ENCODE measurements at places on chromosomes 6 and 20.
A peak's percentile ranks its signal among the peaks of the same experiment; 100 is the strongest.

GRCh38 chr6:53868626-53869025 is 73.8 kb downstream of the LRRC1 start:
- DNase-seq: no peak

- DNase-seq: no peak
Observed at GRCh38 chr20:23926944-23927872, 47.7 kb upstream of the CST5 start.

GRCh38 chr6:55877283-55877682 is 1.9 kb upstream of the BMP5 start:
- DNase-seq: no peak

GRCh38 chr20:37523911-37524700 is 3.1 kb downstream of the NNAT start:
- no peak for DNase-seq

DNA sequence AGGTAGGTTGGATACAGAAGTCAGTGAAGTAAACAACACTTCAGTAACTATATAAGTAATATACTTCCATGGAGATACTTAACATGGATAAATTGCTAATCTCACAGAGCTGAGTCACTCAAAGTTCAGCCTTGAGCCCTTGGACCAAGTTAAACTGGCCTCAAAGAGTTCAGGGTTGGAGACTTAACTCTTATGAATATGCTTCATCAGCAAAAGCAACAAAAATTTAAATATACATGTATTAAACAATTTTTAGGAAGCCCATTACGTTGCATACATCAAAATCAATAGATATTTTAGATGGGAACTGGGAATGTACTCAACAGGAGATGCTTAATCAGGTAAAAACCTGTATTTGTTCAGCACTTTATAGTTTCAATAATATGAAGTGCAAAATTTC is 12.2 kb downstream of the MTCL3 start:
- no peak for DNase-seq

DNA sequence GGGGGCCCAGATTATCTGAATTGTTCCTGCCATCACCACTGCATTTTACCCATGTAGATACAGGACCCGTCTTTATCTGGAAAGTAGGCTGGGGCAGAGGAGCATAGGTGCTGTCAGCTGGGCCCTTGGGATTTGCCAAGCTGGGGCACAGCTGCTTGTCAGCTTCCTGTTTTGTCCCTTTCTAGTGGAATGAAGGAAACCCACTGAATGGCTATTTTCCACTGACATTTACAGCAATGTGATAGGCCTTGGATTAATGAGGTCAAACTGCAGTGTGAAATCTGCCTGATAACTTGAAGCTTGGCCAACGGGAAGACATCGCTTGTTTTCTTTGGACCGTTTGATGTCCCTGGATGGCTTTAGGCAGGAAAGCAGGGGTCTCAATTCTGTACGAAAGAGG is 6.7 kb downstream of the PPP1R16B start:
- DNase-seq: no peak

DNA sequence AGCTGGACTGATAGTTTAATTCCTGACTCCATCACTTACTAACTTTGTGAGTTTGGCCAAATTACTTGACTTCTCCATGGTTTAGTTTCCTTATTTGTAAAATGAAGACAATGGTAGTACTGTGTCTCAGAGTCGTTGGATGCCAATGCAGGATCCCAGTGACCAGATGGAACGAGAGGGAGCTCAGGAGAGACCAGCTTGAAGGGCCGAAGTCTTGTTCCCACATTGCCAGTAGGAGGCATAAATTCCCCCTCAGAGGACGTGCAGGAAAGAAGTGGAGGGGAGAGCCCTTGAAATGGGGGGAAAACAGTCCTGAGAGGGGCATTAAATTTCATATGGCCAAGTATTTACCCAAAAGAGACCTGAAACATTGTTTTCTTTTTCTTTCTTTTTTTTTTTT is 2.1 kb upstream of the MUC22 start:
- DNase-seq: no peak

GRCh38 chr20:56689852-56690485 is 60.9 kb downstream of the TFAP2C start:
- no peak for DNase-seq

- DNase-seq: no peak
Observed at GRCh38 chr6:43299338-43300293, 1.6 kb downstream of the SLC22A7 start.

- DNase-seq: no peak
Observed at GRCh38 chr6:46730921-46731461, 4.2 kb downstream of the PLA2G7 start.

- no peak for DNase-seq
Observed at GRCh38 chr6:143583542-143584327, 72.2 kb upstream of the FUCA2 start.

- peak; percentile 30 for DNase-seq
Observed at GRCh38 chr6:90586546-90586835, 381 bp downstream of the MAP3K7 start.

GRCh38 chr6:77457720-77458349 is 5.5 kb downstream of the HTR1B start:
- no peak for DNase-seq

DNA sequence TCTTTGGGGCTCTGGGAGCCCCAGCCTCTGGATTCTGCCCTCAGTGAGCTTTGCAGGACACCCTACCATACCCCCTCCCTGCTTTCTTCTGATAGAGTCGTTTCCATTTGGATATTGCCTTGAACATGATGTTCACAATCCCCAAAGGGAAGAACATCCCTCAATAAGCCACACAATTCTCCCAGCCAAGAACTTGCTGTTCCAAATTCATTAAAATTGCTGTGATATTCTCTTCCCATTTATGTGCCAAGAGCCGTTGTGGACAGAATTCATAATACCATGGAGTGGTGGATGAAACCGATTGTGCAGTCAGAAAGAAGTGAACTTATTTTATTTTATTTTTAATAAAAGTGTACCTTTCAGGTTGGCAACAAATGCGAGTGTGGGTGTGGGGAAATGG is 95.8 kb downstream of the DHX35 start:
- DNase-seq: no peak

DNA sequence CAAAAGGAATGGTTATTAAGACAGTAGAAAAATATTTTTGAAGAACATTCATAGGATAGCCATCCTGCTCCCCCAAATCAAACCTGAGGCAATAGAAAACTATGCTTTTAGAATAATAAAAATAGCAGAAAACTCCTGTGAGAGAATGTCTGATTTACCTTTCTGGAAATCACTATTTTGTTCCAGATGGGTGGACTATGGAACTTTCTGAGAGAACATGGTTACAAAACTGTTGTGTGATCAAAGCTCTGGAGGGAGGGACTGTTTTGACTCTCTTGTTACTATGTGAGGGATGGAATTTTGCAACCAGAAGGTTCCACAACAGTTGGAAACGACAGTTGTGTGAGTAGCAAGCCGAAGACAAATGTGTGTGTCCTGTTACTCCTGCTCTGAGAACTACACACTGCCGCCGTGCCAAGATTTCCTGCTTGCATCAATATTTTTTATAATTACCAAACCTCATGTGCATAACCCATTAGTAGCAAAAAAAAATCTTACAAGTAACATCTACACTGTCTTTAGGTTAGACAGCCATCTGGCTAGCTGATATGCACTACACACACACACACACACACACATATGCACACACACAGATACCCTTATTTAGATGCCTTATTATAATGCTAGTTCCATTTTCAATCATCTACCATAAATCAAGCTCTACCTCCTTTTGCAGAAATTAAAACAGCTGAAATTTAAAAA is 11.0 kb upstream of the HIVEP1 start:
- DNase-seq: no peak

DNA sequence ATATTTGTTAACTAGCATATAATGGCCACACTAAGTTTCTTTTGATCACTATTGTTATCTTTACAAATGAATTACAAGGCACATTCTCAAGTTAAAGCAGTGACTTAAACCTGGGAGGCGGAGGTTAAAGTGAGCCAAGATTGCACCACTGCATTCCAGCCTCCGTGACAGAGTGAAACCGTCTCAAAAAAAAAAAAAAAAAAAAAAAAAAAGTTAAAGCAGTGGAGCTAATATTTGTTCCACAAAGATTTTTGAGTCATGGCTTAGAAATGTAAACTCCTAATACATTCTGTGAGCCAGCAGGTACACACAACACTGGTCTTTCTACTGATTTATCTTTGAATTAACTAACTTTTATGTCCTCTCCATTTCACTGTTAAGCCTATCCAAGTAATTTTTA is 221.7 kb upstream of the HTR1E start:
- DNase-seq: no peak

DNA sequence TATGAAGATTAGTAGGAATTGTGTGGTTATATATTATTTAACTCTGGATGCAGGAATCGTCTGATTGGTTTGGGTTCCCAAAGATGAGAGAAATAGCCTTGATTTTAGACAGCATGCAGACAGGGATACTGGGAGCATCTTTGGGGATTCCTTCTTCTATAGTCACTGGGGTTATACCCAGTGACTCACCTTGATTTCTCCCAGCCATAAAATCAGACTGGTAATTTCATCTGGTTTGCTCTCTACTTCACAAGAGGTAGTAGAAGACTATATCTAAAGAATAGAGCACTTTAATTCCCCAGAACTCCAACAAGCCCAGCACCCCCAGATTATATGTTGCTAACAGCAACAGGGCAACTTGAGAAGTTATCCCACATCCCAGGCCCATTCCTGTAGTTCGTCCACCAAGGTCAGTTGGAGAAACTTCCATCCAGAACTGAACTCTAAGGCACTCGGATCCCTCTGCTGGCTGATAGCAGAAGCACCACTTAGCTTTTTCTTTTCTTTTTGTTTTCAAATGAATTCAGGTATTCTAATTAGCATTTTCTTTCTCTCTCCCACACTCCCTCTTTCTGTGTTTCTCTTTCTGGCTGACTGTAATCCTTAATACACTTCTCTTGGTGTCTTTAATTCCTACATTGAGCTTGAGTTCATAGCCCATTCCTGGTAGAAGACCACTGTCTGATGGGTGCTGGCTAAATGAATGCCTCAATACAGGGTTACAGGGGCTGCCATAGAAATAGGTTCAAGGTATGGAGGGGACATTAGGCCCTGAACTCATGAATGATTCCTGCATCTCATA is 20.4 kb upstream of the EFHC1 start:
- no peak for DNase-seq

DNA sequence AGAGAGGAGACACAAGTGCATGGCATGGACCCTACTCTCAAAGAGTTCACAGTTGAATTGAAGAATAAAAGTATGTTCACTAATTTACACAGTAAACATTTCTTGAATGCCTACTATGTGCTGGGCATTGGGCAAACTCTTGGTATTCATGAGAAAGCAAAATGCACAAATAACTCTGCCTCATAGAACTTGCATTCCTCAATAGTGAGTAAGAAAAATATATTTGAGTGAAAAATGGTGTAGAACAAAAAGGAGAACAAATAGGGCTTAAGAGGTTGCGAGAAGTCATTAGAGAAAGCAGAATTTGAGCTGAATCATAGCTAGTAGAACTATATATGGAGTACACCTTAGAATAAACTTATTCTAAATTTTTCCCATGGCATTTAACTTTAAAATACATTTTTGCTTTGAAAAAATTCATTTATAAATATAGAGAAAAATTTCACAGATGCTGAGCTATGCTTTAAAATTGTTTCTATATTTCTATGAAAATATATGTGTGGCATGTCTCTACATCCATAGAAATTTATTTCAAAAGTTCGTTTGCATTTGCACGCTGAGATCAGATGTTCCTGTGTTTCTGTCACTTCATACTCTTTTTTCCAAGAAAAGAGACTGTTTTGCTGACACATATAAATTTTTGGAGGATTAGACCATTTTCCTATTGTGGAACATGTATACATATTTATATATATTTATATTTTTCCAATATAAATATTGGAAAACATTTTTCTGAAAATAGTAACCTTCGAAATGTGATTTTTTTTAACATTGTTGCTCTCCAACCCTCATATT is 236.1 kb downstream of the KCNQ5 start:
- DNase-seq: no peak
